Thoracic aorta (tissue), 2 donors: ENCODE measurements at places on chromosomes 5 and 9. TPM values are rescaled to one million over a fixed set of nuclear protein-coding genes. Genes with fewer than 3 reads are reported as not detected.

SERF1A gene
- total RNA-seq: 10.0 TPM

PCDHB16 gene
- 11.6 TPM for total RNA-seq

GRIN3A gene
- not detected for total RNA-seq

TPRN gene
- total RNA-seq: 4.7 TPM

TUSC1 gene
- 31.1 TPM for total RNA-seq

TRPM6 gene
- total RNA-seq: 1.3 TPM

LCN10 gene
- 3.1 TPM for total RNA-seq

SLC25A48 gene
- 0.78 TPM for total RNA-seq

PITX1 gene
- not detected for total RNA-seq

PCDHAC1 gene
- 1.2 TPM for total RNA-seq

LRRC19 gene
- not detected for total RNA-seq

PALM2AKAP2 gene
- total RNA-seq: 45.9 TPM

FST gene
- total RNA-seq: 12.6 TPM

NEURL1B gene
- total RNA-seq: 17.3 TPM

SLC34A3 gene
- total RNA-seq: not detected

KIF4B gene
- not detected for total RNA-seq

PCDHA5 gene
- 0.14 TPM for total RNA-seq

GCNT4 gene
- 3.5 TPM for total RNA-seq

NAIF1 gene
- 21.0 TPM for total RNA-seq

LCN2 gene
- total RNA-seq: not detected

CDKN2A gene
- total RNA-seq: 10.3 TPM

CD274 gene
- 7.3 TPM for total RNA-seq

TAF1L gene
- not detected for total RNA-seq

SHOC1 gene
- not detected for total RNA-seq

TNC gene
- 243 TPM for total RNA-seq

FGF18 gene
- total RNA-seq: 1.6 TPM

PHF24 gene
- 0.35 TPM for total RNA-seq

PTPN3 gene
- 16.9 TPM for total RNA-seq

HEMGN gene
- not detected for total RNA-seq

TPPP gene
- 13.0 TPM for total RNA-seq

IFNA21 gene
- total RNA-seq: not detected

NFIB gene
- total RNA-seq: 114 TPM

CYLC2 gene
- total RNA-seq: not detected

IRX2 gene
- 0.54 TPM for total RNA-seq

GOLM1 gene
- 20.4 TPM for total RNA-seq

C9orf50 gene
- not detected for total RNA-seq

RUSC2 gene
- total RNA-seq: 89.8 TPM

SPINK6 gene
- total RNA-seq: not detected

SPATA31A3 gene
- total RNA-seq: not detected

DNM1 gene
- 7.2 TPM for total RNA-seq

PLEKHG4B gene
- 0.28 TPM for total RNA-seq

AGXT2 gene
- total RNA-seq: not detected

IFNA2 gene
- total RNA-seq: not detected

F12 gene
- total RNA-seq: not detected

COL15A1 gene
- total RNA-seq: 70.4 TPM

TLX3 gene
- total RNA-seq: not detected

CCDC192 gene
- not detected for total RNA-seq

SMIM33 gene
- not detected for total RNA-seq

ANKH gene
- 205 TPM for total RNA-seq

MCIDAS gene
- total RNA-seq: not detected

CRHBP gene
- 2.0 TPM for total RNA-seq

DOCK2 gene
- total RNA-seq: 40.3 TPM
